ENCODE measurements at places on chromosomes 13 and 19. TPM values are rescaled to one million over a fixed set of nuclear protein-coding genes. Genes with fewer than 3 reads are reported as not detected.

DNA sequence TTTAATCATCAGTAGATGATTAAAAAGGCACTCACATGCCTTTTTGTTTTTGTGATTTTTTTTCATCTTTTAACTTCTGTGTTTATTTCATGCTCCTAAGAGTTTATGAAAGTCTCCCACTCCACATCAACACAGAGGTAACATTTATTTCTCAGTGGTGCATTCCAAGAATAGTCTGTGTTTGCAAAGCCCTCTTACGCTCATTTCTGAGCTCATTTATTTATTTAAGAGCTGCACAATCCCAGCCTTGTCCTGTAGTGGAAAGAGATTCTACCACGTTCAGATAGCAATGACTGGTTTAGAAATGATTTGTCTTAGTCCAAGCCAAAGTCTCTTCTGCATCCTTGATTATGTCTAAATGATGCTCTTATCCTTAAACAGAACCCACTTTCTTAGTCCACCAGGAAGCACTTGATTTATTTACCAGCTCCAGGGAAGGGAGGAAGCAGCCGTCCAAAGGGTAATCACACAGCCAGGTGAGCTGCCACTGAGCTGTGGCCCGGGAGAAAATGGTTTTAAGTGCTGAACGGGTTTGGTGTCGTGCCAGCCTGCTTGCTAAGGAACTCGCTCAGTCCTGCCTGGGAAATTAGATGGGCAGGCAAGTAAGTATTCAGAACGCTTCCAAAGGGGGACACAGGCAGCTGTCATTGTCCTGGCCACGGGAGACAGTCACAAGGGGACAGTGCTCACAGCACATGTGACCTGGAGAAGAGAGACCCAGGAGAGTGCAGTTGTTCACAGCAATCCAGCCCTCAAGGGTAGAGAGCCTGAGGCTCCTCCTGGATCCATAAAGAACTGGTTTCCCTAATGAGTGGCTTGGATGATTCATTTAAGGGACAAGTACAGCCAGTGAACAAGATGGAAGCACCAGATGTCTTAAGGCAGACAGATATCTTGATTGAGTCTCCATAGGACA lies 131.8 kb upstream of the WASF3 start:
- no peak for DNase-seq

- DNase-seq, result no peak
Measured at GRCh38 chr13:59094181-59094580, 1069.5 kb downstream of the DIAPH3 start.

- no peak for DNase-seq
Measured at GRCh38 chr13:50387051-50387581, 371.9 kb downstream of the KCNRG start.

GRCh38 chr13:95676105-95676761 lies 706 bp upstream of the DNAJC3 start:
- peak; percentile 8 for DNase-seq

- DNase-seq, result no peak
Measured at GRCh38 chr19:18481505-18482222, 40.2 kb downstream of the ELL start.

DNA sequence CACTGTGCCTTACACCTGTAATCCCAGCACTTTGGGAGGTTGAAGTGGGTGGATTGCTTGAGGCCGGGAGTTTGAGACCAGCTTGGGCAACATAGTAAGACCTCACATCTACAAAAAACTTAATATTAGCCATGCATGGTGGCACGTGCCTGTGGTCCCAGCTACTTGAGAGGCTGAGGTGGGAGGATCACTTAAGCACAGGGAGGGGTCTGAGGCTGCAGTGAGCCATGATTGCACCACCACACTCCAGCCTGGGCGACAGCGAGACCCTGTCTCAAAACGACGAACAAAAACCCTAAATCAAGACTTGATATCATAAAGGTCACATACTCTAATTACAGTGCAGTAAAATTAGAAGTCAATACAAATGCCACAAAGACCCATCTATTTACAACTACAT lies 17.4 kb downstream of the SLC7A9 start:
- no peak for DNase-seq

The GNA15 gene
- total RNA-seq, result 105 TPM

The LGALS4 gene
- total RNA-seq, result 0.66 TPM

The ASF1B gene
- 76.1 TPM for total RNA-seq

Measured in activated naive CD4-positive, alpha-beta T cell treated with anti-CD3 and anti-CD28 coated beads, Interleukin-2, amount 50 U/mL, for 72 hours (primary cell).